ENCODE measurements at places on chromosomes 3 and 15. TPM values are rescaled to one million over a fixed set of nuclear protein-coding genes. Genes with fewer than 3 reads are reported as not detected.

DNA sequence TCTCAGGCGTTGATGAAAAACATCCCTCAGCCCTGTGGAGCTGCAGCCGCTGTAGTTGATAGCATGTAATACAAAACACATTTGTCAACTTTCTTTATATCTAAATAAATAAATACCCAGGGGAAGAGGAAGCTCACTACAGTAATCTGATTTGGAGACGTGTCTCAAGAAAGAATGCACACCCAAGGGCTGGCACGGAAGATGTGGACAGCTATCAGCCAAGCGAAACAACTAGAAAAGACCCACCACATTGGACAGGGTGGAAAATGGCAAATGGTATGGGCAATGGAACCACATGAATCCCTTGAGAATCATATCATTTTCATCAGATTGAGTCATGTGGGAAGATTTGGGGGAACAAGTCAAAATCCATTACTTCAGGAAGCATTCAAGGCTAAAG is 43.1 kb upstream of the ALDH1A3 start:
- no peak for DNase-seq

- DNase-seq, result peak; percentile 64
Measured at GRCh38 chr15:95845862-95846515, 484.5 kb upstream of the NR2F2 start.

DNA sequence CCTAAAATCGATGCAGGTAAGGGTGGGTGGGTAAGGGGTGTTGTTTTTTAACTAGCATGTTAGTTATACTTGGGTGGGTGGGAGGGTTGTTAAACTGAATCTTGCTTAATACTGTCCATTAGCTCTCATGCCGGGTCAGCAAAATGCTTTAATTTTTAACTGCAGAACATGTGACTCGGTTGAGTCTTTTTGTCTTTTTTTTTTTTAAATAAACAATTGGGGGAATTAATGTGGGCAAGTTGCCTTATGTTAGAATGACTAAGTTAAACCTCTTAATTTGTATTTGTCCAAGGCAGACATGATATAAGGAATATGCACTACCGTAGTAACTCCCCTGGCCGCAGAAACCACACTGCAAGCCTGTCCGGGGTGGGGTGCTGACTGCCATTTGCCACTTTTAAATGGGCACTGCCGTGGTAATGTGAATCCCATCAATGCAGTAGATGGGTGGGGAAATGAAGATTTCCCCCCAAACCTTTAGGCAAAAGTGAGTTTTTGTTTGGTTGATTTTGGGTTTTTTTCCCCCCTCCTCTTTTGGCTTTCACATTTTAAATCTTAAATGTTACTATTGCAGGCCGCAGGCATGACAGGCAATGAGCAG is 54.3 kb upstream of the CCR4 start:
- DNase-seq, result no peak

DNA sequence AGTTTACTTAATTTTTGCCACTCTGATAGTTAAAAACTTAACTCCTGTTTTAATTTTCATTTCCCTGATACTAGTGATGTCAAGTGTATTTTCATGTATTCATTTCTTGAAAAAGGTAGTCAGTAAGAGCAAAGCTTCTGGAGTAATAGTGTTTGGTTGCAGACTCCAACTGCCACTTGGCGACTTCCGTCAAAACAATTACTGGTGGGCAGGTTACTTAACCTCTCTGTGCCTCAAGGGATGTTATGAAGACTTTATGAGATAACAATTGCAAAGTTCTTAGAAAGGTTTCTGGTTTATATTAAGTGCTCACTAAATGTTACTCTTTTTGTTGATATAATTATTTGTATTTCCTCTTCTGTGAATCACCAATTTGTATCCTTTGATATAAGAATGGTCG is 129.7 kb downstream of the NFKBIZ start:
- DNase-seq, result no peak

DNA sequence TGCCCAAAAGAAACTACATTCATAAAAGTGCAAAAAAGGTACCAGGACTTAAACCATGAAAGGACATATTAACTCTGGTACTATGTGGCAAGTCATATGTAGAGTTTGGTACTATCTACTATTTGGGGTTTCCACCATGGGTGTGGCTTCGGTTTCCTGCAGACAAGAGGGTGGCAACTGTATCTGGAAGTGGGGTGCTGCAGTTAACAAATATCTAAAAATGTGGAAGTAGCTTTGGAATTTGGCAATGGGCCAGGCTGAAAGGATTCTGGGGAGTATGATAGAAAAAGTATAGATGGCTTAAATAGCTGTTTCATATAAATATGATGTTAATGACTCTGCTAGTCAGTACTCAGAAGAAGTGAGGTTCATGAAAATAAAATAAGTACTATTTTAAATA is 44.0 kb downstream of the PLSCR2 start:
- DNase-seq, result no peak

DNA sequence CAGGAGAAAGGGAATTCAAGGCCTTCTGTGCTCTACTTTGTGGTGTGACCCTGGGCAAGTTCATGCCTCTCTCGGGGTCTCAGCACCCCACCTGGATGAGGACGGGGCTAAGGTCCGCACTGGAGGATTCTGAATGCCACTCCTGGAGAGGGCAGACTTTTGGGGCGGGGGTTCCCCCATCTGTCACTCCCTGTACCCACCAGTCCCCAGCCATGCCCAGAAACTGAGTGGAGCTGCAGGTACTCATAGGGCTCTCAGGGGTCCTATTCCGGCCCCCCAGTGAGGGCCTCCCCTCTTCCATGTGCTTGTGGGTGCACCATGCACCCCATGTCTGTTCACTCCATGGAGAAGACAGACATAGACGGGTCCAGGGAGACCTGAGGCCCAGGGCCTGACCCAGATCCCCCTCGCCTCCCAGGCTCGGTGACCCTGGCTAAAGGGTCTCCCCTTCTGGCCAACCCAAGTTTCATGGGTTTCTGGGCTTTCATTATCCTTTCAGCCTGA is 26.0 kb downstream of the ACSBG1 start:
- no peak for DNase-seq

- peak; percentile 18 for DNase-seq
Measured at GRCh38 chr3:17672506-17672905, 69.9 kb downstream of the TBC1D5 start.

GRCh38 chr3:136621628-136622027 is 130.6 kb downstream of the STAG1 start:
- peak; percentile 35 for DNase-seq

GRCh38 chr15:30065025-30065801 is 17.5 kb upstream of the GOLGA8J start:
- DNase-seq, result peak; percentile 87

DNA sequence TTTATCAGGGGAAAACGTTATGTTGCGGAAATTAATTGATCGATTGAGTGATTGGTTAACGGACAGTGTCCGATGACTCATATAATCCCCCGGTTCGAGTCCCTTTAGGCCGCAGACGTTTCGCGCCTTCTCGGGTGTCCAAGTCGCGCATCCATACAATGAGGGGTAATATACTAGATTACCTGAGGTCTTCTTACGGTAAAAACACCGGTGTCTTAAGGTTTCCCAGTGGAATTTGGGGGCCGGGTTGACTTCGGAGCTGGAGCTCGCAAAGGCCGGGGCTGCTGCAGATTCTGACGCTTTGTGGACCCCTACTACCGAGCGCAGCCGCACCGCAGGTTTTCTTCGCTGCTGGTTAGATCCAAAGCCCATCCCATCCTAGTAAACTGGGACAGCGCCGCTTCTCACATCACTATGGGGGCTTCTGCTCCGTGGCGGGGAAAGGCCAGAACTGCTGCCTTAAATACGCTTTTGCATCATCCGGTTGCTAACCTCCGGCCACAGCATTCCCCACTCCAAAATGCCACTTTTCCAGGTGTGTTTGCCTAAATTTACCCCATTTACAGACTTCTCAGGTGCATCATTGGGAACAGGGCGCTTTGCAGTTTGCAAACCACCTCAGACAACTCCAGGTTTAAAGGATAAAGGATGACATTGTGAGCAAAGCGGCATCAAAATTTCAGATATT is 858 bp upstream of the SACM1L start:
- DNase-seq, result peak; percentile 41

DNA sequence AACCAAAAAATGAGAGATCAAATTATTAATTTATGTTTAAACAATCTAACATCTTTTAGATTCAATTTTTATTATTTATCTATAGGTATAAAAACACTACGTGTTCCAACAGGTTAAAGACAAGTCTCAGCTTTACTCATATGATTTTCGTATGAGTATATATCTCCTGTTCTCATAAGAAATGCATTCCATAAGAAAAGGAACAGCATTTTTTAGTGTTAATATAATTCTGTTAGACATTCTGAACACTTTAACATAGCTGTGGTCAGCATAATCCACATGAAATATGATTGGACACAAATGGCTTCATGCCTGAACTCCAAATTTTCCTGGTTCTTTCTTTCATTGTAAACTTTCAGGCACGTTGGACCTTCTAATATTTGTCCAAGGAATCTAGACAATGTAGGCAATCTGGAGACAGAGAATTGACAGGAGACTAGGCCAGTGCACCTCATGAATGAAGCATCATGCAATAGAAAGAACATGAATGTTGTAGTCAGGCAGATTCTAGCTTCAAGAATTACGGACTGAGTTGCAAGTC is 1122.0 kb upstream of the ALCAM start:
- DNase-seq, result no peak

DNA sequence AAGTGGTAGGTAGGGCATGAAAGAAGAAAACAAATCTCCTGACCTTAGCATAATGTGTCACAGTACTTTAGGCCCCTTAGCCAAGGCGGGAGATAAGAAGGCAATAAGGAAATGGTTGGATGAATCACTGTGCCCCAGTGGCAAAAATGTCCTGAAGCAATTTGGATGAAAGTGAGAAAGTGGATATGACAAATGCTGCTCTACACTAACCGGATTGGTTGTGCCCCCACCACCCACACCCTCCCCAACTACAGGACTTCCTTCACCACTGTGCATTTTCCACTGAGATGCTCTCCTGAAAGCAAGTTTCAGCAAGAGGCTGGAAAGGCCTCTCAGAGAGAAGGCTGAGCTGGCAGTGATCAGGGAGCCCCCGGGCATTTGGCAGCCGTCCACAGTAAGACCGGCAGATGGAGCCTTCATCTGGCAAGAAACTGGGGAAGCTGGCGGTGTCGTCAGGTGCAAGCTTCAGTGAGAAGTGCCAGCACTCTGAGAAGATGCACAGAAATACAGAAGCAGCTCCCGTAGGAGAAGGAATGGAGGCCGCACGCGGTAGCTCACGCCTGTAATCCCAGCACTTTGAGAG is 63.8 kb downstream of the ATP1B3 start:
- peak; percentile 68 for DNase-seq

DNA sequence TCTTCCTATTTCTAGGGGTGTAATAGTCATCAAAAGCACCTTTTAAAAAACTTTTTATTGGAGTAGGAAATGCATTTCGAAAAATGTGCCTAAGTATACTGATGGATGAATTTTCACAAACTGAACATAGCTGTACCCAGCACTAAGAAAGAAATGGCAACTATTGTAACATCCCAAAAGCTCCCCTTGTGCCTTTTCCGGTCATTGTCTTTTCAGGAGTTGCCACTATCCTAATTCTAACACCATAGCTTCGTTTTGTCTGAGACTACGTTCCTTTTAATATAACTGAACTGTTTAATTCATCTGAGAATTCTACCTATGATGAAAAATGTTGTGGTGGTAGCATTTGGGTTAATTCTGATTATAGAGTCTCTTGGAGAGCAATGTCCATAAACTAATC is 1.9 kb downstream of the TIMMDC1 start:
- DNase-seq, result no peak

GRCh38 chr3:173708191-173708590 is 310.6 kb downstream of the NLGN1 start:
- DNase-seq, result no peak

DNA sequence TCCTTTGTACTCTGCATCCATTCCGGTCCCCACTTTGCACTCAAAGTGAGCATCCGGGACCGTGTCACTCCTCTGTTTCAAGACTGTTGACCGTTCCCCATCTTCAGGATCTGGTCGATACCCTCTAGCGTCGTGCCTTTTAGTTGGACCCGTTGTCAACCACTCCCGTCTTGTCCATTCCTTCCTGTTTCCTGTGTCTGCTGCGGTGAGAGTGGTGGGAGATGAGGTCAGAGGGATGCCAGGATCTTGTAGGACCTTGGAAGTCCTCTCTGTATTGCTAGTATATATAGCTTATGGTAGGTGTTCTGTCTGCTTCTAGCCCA is 624 bp downstream of the BRK1 start:
- peak; percentile 48 for DNase-seq

DNA sequence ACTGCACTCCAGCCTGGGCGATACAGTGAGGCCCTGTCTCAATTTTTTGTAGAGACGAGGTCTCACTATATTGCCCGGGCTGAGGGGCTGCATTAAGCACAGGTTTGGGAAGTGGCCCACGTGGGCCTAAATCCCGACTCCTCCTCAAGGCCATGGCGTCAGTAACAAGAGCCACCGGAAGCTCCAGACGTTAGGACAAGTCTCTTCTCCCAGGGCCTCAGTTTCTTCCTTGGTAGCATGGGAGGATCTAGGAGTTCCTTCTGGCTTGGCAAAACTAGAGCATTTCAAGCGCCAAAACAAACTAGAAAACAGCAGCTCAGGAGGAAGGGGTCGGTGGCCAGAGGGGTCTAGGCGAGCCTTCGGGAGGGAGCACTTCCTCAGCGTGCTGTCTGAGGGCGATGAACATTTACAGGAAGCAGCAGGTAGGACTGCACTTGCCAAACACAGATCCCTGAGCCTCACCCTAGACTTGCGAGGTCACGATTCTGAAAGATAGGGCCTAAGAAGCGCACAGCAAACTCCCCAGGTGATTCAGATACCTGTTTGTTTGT is 536 bp downstream of the SNAPC5 start:
- no peak for DNase-seq

DNA sequence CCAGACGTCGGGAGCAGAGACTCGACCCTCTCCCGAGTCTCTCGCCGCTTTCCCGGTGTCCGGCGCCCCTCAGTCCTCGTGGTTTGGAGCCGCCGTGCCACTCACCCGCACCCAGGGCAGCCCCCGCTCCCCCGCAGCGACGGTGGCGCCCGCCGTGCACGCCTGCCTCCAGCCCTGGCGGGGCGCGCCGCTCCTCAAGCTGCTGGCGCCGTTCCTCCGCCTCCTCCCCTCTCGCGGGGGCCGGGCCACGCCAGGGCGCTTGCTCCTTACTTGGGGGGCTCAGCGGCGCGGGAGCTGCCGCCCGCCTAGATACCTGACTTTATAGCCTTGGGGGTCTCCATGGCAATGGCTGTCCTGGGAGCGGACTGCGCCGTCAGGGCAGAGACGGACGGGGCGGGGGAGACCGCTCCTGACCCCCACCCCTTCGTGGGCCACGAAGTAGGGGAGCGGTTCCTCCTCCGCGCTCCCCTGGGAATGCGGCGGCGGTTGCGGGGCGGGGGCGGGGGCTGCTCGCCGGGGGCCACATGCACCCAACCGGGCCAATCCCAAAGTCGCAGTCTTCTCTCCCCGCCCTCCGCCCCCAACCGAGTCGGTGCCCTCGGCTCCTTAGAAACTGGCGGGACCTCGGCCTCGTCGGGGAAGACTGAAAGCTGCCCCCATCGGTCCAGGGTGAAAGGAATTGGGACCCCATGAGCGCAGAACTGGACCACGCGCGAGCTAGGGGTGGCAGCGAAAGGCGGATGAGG is at the start of gene ANKRD63:
Gene ANKRD63 (minus strand): TSS at position 196 of the 746 bp plus-strand sequence. CDS start 478 bp downstream, outside the sequence.
- DNase-seq, result no peak

GRCh38 chr3:101383656-101384055 is 63.3 kb upstream of the IMPG2 start:
- DNase-seq, result no peak

Gene UTS2B
- total RNA-seq, result 0.26 TPM

Gene SAXO2
- not detected for total RNA-seq

Gene ADCY5
- 0.45 TPM for total RNA-seq

Gene ALCAM
- 107 TPM for total RNA-seq

Gene PIGZ
- 2.4 TPM for total RNA-seq

Gene TUBGCP5
- total RNA-seq, result 31.2 TPM

Gene SLC15A2
- 0.06 TPM for total RNA-seq

Gene LSAMP
- under 0.01 TPM for total RNA-seq
